ENCODE measurements at places on chromosomes 7 and 10.

DNA sequence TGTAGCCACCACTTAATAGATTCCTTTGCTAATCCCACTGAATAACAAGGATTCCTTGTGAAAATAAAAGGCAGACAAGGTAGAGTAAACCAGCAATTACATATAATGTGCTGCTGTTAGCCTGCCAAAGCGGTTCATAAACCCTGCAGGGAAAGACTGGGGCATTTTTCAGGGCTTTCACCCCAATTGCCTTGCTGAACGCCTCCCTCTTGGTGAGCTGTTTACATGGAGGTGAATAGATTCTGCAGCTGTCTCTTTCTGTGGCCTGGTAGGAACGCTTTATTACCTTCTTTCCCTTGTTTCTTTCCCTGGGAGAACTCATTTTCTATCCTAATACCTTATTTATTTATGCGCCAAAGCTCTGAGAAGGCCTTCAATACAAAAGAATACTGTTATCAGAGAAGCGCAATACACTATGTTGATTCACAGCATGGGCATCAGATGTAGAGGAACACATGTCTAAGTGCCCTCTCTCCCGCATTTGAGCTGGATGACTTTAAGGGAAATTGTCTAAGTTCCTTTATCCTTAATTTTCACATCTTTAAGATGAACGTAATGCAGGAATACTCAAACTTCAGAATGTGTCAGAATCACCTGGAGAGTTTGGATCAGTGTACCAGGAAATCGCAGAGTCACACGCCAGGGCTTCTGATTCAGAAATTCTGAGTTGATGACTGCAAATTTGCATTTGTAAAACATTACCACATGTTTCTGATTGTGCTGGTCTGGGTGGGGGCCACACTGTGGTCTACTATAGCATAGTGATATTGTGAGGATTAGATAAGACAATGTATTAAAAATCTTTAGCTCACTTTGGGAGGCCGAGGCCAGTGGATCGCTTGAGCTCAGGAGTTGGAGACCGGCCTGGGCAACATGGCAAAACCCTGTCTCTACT is 1203.8 kb downstream of the SORCS3 start:
- no peak for DNase-seq

DNA sequence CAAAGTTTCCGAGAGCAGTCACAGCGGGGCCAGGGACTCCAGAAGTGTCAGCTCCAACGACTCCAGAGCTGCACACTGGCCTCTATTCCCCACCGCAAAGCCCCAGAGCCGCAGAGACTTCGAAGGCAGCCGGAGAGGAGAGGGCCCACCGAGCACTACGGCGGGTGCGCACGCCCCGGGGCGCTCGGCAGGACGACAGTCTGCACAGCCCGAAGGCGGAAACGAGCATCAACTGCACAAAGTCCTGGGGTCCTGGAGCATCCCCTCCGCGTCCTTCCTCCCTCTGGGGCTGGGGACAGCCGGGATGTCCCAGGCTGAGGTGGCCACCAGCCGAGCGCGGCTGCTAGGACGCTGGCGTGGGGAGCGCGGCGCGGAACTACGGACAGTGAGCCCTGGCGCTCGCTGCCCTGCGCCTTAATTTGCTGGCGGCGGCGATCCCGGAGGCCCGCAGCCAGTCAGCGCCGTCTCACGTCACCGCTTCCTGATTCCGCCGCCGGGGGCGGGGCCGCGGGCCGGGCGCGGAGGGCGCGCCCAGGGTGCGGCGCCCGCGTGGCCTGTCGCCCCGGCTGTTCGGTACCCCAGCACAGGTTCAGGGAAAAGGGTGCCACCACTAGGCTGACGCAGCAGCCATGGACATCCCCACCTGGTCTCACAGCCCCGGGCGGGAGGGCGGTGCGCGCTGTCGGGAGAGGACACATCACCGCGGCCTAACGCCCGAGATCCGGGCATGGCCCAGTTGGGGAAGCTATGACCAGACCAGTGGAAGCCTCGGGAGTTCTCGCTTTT is at the start of gene TBX20:
TBX20 (minus strand) TSS at position 391 of the 786 bp plus-strand sequence. CDS start 480 bp downstream, outside the sequence.
- no peak for DNase-seq

DNA sequence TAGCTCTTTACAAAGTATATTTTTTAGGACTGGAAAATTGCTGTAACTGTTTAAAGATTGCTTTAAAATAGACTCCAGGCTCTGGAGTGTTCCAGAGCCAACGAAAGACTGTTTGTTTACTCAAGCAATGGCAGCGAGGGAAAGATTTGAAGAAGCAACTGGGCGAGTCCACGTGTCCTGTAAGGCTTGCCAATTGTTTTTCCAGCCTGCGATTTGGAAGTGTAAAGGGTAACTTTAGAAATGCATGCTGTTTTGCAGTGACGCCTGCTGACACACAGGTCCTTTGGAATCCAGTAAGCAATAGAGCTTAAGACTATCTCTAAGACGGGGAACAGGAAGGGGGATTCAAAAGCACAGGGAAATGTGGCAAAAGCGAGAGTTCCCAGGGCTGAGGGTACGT is 55.8 kb downstream of the TACC2 start:
- no peak for DNase-seq

DNA sequence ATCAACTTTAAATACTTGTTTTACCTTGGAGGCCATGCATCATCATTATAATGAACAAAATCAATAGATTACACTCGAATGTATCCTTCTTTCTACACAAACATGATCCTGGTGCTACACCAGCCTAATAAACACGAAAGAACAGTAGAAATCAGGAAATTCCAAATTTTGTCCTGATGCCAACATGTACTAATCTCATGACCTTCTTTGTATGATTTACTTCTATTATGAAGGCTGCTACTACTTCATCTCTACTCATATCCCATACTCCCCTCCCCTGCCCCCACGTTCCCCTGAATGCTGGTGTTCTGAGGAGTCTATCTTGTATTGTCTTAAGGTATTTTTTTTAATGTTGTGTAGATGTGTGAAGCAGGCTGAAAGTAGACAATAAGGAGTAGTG is 315.0 kb downstream of the CACNA2D1 start:
- DNase-seq: no peak

GRCh38 chr10:125820701-125821100 is 2.4 kb downstream of the UROS start:
- no peak for DNase-seq

DNA sequence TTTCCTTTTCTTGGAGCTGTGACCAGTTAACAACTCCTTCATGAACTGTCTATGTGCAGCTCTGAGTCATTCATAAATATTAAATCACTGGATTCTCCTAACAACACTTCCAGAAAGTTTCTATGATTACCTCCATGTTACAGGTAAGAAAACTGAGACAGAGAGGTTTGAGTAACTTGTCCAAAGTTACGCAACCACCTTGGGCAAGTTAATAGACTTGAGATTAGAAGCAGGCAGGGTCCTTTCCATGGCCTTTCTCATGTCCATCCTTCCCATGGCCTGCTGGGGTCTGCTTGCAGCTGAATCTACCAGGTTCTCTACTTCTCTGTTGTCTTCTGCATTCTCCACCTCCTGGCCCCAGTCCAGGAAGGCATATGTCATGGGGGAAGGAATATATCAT is 648.8 kb upstream of the MKI67 start:
- no peak for DNase-seq

- DNase-seq: no peak
Observed at GRCh38 chr7:34749446-34749845, 91.4 kb downstream of the NPSR1 start.

GRCh38 chr7:108190891-108191290 is 60.7 kb upstream of the LAMB4 start:
- DNase-seq: no peak

DNA sequence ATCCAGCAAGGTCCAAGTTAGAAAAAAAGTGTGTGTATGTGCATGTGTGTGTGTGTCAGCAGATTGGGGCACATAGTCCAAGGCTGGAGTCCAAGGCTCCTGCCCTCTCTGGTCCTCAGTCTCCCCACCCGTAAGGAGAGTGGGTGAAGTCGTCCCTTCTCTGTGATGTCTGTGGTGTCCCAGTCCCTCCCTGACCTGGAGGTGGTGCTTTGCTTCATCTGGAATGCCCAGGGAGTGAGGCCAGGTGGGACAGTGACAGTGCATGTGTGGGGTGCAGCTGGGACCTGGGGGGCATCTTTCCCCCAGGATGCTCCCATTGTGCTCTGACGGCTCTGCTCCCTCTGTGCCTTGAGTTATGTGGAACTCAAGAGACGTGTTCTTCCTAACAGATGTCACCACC is 18.0 kb downstream of the AQP1 start:
- no peak for DNase-seq

- DNase-seq: no peak
Observed at GRCh38 chr7:73941836-73942551, 81.0 kb downstream of the TMEM270 start.

DNA sequence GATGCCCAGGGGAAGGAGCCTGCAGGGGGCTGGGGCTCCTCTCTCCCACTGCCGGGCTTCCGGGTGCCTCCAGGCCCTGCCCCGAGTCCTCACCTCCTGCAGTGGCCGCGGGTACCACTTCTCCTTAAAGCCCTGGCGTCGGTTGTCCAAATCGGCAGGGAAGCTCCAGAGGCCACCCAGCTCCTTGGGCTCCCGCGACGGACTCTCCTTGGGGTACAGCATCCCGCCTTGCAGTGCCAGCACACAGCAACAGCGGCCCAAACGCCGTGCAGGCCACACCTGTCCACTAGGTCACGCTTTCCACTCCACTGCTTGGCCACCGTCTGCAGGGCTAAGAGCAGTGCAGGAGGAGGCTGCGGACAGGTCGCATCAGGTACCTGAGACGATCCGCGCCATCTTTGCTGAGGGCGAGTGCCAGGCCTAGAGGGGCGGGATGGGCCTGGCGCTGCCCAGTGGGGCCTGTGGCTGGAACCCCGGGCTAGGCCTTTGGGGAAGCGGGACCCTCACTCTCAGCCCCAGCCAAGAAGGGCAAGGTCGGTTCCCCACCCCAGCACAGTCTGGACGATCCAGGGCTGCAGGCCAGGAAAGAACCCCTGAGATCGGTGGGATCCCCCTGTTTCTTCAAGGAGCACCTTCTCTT is 47.7 kb upstream of the ZNF479 start:
- no peak for DNase-seq

- no peak for DNase-seq
Observed at GRCh38 chr7:129495987-129496386, 6.3 kb upstream of the SMKR1 start.

DNA sequence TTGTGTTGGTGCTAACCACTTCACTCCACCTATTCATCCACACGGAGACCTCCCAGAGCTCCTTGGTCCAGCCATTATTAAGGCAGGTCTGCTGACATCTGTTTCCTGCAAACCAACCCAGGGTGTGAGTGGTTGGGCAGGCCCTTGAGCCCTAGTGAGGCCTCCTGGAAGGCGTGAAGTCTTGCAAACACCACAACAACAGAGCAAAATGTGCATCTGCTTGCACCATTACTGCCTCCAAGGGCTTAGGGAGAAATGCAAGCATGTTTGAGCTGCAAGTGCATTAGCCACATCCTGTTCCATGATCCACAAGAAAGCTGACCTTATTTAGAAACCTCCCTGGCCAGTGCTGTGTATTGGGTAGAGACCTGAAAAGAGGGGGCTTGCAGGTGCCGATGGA is 325.5 kb downstream of the GRID1 start:
- DNase-seq: no peak

- no peak for DNase-seq
Observed at GRCh38 chr10:78902815-78903214, 166.0 kb upstream of the ZMIZ1 start.

- DNase-seq: no peak
Observed at GRCh38 chr7:73830681-73831583, at the start of gene CLDN4. CLDN4 (plus strand) TSS chr7:73830996; CDS start chr7:73831202, 206 bp downstream.

GRCh38 chr7:25780904-25781303 is 371.1 kb upstream of the NFE2L3 start:
- no peak for DNase-seq

DNA sequence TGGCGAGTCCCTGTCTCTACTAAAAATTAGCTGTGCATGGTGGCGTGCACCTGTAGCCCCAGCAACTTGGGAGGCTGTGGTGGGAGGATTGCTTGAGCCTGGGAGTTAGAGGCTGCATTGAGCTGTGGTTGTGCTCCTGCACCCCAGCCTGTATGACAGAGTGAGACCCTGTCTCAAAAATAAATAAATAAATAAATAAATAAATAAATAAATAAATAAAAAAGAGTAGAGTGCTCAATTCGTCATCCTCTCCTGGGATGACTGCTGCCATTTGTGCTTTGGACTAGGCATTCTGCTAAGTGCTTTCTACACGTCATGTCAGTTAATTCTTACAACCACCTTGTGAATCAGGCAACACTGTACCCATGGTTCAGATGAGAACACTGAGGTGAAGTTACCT is 130.6 kb downstream of the DOCK1 start:
- no peak for DNase-seq

GRCh38 chr7:130087364-130087763 is 17.0 kb downstream of the KLHDC10 start:
- DNase-seq: no peak

DNA sequence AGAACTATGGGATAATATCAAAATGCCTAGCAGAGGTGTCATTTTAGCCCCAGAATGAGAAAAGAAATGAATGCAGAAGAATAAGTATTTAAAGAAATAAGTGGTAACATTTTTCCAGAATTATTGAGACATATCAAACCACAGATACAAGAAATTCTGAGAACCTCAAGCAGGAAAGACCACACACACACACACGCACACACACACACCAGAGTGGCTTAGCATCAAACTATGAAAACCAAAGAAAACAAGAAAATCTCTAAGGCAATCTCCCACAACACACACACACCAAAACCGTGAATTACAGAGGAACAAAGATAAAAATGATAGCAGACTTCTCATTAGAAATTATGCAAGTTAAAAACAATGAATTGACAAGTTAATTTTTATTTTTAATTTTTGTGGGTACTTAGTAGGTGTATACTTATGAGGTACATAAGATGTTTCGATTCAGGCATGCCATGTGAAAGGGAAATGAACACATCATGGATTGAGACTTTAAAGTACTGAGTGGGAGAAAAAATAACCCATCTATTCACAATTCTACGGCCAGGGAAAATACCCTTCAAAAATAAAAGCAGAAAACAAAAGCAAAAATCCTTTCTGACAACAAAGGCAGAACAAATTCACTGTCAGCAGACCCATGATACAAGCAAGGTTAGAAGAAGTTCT is 14.6 kb downstream of the PPIF start:
- DNase-seq: no peak

DNA sequence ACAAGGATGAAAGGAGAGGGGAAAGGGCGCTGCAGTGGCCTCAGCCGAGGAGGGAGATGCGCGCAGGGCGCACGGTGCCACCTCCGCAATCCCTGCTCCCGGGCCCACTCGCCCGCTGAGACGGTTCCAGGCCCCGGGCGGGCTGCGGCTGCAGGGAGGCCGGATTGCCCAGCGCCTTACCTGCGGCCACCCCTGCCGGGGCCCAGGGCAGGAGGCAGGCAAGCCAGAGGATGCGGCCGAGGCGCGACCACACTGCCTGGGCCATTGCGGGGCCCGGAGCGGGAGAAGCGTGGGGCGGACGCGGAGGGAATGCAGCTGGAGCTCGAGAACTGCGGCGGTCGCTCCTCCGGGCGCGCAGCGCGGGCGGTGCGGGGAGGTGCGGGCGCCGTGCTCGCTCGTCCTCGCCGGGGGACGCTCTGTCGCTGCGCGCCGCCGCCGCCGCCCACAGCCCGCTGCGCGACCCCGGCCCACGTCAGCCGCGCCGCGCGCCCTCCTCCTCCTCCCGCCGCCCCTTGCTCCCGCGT is at the start of gene TMEM130:
TMEM130 (minus strand) TSS at position 418 of the 524 bp plus-strand sequence; CDS start at position 265, 153 bp downstream.
- no peak for DNase-seq

GRCh38 chr10:97090035-97090434 is 95.7 kb downstream of the SLIT1 start:
- no peak for DNase-seq

GRCh38 chr7:4749363-4749762 is 26.1 kb upstream of the AP5Z1 start:
- DNase-seq: no peak

- DNase-seq: no peak
Observed at GRCh38 chr7:83964318-83964717, 230.3 kb downstream of the SEMA3A start.
